ENCODE measurements at places on chromosomes 7 and 10.

DNA sequence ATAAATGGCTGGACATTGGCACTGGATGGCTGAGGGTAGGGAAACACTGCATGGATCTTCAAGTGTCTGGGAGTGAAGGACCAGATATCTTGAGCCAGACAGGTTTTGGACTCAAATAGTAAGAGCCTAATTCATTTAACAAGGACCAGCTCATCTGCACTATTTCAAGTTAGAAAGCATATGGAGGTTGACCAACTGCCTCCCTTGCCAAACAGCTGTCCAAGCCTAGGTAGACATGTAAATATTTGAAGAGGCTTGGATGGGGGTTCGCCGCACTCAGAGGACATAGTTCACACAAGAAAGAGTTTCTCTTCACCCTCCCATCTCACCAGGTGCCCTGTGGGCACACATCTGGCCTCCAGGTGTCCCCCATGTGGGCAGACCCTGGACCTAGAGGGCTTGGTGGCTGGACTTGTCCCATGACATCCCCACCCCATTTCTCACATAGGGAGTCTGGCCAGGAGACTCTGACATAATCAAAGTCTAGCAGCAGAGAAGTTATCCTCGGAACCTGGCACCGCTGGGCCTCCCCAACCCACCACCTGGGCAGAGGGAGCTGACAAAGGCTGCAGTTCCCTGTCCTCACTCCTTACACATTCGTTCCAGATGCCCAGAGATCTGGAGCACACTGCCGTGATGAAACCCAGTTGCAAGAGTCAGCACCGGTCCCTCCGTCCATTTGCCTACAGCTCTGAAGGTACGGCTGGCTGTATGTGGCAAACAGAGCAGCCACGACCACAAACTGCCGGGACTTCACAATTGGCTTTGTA is 116.9 kb upstream of the GDF10 start:
- no peak for DNase-seq

- DNase-seq, result no peak
These were observed 178.8 kb downstream of the REEP3 start for GRCh38 chr10:63699785-63700613.

- no peak for DNase-seq
These were observed 562.7 kb downstream of the PTPRN2 start for GRCh38 chr7:158024881-158025280.

DNA sequence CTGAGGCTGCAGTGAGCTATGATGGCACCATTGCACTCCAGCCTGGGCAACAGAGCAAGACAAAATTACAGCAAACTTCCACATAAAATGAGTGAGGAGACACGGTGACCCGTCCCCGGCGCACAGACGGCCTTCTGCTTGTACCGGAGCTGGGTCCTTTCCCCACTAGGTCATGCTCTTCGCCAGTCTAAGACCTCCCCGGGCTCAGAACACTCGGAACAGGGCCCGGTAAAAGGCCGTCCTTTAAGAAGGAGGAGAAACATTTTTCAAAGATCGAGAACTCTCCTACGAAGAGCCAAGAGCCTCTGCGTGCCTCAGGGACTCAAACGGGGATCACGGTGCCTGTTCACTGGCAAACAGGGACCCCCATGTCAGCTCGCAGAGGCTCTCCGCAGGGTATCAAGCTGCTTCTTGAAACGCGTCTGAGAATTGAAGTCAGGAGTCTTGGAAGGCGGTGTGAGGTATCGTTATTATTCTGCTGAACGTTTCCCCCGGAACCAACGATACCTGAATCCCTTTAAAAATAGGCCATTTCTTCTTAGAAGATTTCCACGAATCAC is 9.0 kb downstream of the CARD11 start:
- no peak for DNase-seq

DNA sequence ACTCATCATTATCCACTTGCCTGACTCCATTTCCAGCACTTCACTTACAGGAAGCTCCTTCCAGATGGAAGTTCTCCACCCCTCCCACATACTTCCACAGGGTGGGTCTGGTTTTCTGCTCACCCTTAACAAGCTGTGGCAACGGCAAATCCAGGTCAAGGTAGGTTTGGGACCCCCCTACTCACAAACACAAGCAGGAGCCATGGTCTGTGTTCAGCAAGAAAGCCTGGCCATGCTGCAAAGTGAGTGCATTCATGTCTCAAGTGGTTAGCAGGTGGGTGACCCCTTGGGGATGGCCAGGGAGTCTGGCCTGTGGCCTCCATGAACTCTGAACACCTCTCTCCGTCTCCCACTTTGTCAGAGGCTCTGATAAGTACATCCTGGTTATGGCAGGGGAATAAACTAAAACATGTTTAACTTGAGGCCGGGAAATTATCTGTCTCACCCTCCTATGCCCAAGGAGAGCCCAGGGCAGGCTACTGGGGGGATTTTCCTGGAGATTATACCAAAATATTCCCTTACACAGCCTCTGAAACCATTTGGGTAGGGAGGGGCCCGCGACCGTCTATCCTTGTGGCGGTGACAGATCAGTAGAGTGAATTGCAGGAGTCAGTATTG is 844 bp downstream of the XPNPEP1 start:
- no peak for DNase-seq

GRCh38 chr7:96648784-96649183 is 60.9 kb downstream of the SEM1 start:
- DNase-seq, result no peak
